ENCODE measurements at places on chromosomes 4 and X.

DNA sequence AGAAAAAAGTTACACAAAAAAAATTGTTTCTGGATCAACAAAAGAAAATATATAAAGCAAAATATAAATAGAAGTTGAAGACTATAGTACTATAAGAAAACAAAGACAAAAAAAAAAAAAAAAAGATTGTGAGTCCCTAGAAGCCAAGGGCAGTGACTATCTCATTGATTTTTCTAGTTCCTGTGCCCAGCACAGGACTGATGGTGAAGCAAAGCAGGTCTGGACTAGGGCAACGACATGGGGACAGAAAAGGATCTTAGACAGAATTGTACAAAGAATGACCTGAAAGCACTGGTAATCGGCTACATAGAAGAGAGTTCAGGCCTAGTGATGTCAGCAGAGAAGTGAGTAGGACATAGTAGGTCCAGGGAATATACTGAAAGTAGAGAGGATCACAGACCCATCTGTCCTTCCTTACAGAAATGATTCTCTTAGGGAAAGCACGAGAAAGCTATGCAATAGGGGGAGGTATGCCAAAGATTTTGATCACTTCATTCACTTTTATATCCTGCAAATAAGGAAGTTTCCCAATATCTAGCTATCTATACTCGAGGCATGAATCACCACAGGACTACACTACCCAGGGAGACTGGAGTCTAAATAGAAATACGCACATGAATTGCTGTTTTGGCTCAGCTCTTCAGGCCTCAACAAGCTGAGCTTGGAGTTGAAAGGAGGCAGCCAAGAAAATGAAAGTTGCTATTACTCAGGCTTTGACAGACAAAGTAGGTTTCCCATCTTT, 230.9 kb upstream of the GPC4 start:
- peak; percentile 79 for DNase-seq

GRCh38 chr4:84496706-84497503, 2.2 kb downstream of the NKX6-1 start:
- DNase-seq: no peak

GRCh38 chr4:169914866-169915265, 111.3 kb downstream of the MFAP3L start:
- no peak for DNase-seq

GRCh38 chrX:120742946-120743665, 113.3 kb upstream of the C1GALT1C1 start:
- no peak for DNase-seq

GRCh38 chr4:187256897-187257296, 533.2 kb upstream of the FAT1 start:
- DNase-seq: no peak

DNA sequence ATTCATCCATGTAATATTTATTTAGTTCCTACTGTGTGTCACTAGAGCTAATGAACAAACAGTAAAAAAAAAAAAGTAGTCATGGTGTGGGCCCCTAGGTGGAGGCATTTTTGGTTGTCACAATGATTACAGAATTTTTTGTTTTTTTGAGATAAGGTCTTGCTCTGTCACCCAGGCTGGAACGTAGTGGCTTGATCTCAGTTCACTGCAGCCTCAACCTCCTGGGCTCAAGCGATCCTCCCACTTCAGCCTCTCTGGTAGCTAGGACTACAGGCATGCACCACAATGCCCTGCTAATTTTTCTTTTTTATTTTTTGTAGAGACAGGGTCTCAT, 22.0 kb downstream of the DNAAF6 start:
- no peak for DNase-seq

GRCh38 chr4:147863111-147863747, 131.3 kb downstream of the ARHGAP10 start:
- no peak for DNase-seq

DNA sequence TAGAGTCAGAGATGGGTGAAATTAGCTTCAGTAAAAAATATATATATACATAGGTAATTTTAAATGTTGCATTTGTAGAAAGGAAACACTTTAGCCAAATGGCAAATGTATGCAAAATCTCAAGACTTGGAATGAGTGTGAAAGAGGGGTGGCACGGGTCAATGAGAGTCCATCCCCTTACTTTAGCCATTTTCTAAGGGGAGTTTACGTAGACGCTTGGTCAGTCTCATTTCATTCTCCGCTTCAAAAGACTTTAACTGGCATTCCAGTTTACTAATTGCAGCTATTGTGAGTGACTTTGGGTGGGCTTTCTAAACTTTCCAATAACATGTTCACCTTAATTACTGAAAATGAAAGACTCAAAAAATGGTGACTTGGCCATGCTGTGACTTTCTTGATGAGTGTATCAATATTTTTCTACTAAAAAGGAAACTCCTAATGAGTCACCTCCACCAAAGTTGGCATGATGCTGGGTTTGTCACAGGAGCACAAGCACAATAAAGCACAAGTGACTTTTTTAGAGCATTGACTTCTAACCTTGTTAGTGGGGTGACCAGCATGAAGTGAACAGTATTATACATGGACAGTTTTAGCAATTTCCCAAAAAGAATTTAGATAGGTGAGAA, 356.0 kb upstream of the RASGEF1B start:
- no peak for DNase-seq

GRCh38 chr4:87749883-87750282, 49.5 kb upstream of the IBSP start:
- no peak for DNase-seq

GRCh38 chr4:113851816-113852215, 90.3 kb upstream of the CAMK2D start:
- DNase-seq: no peak

GRCh38 chrX:130877892-130878341, 25.1 kb downstream of the ENOX2 start:
- DNase-seq: no peak

All from fibroblast of skin of right quadriceps (primary cell).